G401 (cell line): ENCODE measurements at places on chromosomes 6 and 20.

DNA sequence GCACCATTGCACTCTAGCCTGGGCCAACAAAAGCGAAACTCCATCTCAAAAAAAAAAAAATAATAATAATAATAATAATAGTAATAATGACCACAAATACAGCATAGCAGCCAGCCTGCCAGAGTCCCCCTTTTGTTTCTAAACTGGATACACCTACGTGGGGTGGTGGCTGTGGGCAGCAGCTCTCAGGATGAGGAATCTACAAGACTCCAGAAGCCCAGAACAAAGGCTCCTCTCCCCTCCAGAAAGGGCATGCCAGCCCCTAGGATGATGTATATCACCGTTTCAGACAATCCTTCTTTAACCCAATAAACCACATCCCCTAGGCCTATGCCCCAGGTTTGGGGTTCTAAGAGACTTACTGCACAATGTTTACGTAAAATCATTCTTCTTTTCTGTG, 155.9 kb downstream of the QRSL1 start:
- no peak for DNase-seq

- peak; percentile 39 for DNase-seq
Observed at GRCh38 chr6:42727087-42727611, 4.8 kb upstream of the PRPH2 start.

- no peak for DNase-seq
Observed at GRCh38 chr20:56859801-56860261, 230.7 kb downstream of the TFAP2C start.

GRCh38 chr6:132937466-132937906, 123.1 kb downstream of the RPS12 start:
- DNase-seq: peak; percentile 64

GRCh38 chr20:20548527-20549266, 163.7 kb downstream of the RALGAPA2 start:
- peak; percentile 96 for DNase-seq

- no peak for DNase-seq
Observed at GRCh38 chr20:46583411-46584214, 33.2 kb upstream of the OCSTAMP start.

GRCh38 chr20:61353261-61354000, 101.4 kb downstream of the CDH4 start:
- DNase-seq: no peak

DNA sequence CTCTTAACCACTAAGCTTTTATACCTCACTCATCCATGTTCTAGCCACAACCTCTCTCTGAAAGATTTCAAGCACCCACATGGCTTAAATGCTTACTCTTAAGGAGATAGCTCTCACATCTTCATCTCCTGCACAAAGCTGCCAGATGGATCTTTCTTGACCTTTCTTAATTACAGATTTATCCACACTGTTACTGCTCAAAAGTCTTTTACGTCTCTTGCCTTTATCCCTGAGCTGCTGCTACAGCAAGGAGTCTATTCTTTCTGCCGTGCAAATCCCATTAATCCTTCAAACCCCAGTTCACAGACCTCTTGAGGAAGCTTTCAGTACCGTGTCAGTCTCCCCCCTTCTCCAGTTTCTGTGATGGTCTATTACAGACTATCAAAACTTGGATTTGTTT, 54.6 kb downstream of the B4GALT5 start:
- DNase-seq: no peak

DNA sequence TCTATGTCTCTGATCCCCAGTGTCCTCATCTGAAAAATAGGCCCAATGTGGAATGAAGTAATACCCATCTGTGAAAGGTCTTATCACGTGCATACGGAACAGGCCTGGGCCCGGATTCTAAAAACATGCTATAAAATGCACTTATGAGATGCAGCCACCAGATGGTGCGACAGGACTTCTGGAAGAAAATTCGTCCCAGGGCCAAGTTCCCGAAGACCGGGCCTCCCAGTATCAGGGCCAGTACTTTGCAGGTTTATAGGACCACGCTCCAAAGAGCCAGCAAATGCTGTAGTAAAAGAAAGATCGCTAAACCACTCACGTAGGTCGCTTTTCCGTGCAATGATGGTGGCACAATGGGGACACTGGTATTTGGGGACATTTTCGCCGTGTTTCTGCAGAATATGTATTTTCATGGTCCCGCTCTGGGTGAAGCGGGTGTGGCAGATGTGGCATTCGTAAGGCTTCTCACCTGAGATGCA, 10.6 kb downstream of the CTCFL start:
- peak; percentile 80 for DNase-seq

DNA sequence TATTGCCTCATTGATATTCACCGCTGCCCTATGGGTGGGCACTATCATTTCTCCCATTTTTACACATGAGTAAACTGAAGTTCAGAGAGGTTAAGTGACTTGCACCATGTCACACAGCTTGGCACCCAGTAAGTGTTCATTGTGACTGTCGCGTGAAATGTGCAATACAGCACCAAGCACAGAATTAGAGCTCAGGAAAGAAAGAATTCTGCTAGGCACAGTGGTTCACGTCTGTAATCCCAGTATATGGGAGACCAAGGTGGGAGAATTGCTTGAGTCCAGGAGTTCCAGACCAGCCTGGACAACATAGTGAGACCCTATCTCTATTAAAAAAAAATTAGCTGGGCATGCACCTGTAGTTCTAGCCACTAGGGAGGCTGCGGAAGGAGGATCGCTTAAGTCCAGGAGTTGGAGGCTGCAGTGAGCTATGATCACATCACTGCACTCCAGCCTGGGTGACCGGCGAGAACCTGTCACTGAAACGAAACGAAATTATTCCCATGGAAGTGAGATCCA, 626 bp downstream of the SLC13A3 start:
- DNase-seq: no peak

DNA sequence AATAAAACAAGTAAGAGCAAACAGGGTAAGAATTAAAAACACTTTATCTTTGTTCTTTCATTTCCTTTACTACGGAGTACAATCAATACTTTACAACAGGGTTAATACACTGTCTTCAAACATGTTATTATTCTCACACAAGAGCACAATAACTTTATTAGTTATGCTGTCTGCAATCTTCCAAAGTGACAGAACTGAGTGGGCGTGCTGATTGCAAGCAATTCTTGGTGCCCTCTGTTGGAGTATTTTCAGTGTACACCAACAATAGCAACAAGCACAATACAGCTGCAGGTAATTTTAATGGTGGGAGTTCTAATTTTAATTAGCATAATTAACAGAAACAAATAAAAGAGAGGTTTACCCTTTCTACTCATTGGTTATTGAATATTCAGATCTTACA, 33.9 kb upstream of the PTPRK start:
- DNase-seq: no peak

- DNase-seq: no peak
Observed at GRCh38 chr6:15553736-15554294, 109.0 kb downstream of the DTNBP1 start.

GRCh38 chr6:130032758-130033340, 14.5 kb downstream of the L3MBTL3 start:
- no peak for DNase-seq

GRCh38 chr6:164856138-164856537, 453.3 kb downstream of the C6orf118 start:
- DNase-seq: no peak

GRCh38 chr6:42406306-42407280, 45.1 kb downstream of the TRERF1 start:
- DNase-seq: no peak

GRCh38 chr6:3200682-3201081, 26.8 kb downstream of the TUBB2B start:
- no peak for DNase-seq

- DNase-seq: no peak
Observed at GRCh38 chr6:1438471-1438881, 49.1 kb downstream of the FOXF2 start.

DNA sequence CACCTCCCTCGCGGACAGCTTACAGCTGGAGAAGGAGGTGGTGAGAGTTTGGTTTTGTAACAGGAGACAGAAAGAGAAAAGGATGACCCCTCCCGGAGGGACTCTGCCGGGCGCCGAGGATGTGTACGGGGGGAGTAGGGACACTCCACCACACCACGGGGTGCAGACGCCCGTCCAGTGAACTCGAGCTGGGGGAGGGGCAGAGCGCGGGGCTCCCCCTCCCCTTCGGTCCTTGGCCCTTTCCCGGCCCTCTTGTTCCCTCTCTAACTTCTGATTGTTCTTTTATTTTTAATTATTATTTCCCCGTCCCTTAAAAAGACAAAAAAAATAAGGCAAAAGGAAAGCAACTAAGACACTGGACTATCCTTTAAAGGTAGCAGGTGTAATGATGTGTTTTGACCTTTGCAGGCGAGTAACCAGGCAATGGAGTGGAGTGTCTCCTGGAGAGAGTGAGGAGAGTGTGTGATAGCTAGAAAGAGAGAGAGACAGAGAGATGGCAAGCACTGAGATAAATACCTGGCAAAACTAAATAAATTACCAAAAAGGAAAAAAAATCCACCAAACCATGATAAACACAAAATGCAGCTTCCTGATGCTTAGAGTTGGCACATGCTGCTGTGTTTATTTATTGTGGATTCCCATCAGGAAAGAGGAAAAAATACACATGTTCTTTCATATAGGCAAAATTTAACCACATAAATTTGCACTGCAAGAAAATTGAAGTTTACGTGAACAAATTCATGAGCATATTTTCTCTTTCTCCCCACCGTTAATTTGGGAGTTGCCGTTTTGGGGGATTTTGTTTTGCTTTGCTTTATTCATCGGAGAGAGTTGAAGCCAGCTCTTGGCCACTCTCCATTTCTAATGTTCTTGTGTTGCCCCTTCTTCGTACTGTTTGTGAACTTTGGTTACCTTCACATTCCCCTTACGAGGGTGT, 1.9 kb downstream of the POU3F2 start:
- DNase-seq: no peak

GRCh38 chr6:39416728-39417127, 94.2 kb upstream of the KCNK16 start:
- no peak for DNase-seq

DNA sequence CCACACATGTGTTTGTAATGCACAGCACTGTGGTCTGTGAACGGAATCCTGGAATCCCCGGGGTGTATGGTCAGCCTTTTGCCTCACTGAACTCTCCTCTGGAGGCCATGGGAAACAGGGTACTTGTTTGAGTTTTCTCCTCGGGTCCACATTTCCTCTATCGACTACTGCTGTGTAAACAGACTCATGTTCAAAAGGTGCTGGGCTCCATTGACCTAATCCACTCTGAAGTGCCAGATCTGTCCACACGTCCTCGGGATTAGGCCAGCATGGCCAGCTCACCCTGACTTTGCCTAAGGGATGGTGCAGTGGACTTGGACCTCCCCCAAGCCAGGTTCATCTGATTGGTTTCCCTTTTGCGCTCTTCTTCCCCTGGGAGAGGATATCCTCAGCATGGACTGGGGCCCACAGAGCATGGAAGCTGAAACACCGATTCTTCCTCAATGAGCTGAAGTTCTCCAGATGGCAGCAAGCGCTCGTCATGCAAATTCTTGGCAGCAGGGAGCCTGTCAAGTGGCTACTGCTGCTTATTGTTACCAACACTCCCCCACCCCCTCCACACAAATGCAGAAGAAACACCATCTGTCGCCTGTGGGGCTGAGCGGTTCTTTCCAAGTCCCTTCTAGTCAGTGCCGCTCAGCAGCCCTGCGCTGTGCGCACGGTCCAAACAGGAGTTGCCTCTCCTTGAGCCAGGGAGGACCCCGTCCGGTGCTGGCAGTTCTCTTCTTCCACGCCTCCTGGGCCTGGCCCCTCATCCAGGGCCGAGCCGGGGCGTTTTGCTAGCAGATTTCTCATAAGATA, 292.6 kb upstream of the MARCKS start:
- peak; percentile 99 for DNase-seq

GRCh38 chr20:20452254-20452676, 84.4 kb downstream of the INSM1 start:
- peak; percentile 59 for DNase-seq

DNA sequence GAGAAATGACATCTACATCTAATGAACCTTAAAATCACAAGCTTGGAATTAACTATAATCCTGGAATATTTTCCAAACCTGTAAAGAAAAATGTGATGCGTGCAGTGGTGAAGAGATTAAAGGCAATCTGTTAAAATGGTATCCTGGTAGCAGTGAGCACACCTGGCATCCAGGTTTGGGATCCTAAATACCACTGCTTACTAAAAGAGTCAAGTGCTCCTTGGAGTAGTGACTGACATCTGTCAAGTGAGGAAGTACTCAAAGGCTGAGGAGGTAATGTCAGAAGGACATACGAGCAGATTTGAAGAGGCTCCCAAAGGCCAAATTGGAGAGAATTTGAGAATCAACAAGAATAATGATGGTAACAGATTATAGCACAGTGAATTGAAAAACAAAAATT, 32.8 kb downstream of the PCMT1 start:
- DNase-seq: no peak

- no peak for DNase-seq
Observed at GRCh38 chr6:26349964-26350857, 14.8 kb upstream of the BTN3A2 start.

DNA sequence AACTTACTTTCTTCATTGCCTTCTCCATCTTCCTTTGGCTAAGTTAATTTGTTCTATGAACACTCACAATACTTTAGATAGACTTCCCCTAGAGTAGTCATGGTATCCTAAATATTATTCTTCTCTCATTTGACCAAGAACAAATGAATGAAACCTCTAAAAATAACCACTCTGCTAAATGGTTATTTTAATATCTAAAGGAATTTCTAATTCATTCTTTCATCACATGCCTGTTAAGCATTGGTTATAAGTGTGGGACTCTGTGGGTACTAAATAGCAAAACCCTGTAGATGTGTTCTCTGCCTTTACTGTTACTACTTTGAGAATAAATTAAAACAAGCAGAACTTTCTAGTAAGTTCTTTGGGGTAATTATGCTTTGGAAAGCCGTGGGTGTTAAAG, 138.9 kb downstream of the EYA4 start:
- no peak for DNase-seq

- no peak for DNase-seq
Observed at GRCh38 chr6:160952633-160953281, 38.8 kb upstream of the MAP3K4 start.

DNA sequence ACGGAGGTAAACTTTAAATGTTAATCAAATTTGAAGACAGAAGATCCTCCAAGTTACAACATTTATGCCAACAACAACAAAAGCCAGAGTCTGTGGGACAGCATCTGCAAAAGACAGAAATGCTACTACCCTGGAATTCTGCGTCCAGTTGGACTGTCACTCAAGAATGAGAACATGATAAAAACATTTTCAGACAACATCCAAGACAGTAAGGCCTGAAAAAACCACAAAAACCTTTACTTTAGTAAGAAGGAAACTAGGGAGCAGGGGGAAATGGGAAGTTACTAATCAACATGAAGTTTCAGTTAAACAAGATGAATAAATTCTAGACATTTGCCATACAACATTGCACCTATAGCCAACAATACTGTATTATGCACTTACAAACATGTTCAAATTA, 77.6 kb downstream of the MLIP start:
- DNase-seq: no peak

DNA sequence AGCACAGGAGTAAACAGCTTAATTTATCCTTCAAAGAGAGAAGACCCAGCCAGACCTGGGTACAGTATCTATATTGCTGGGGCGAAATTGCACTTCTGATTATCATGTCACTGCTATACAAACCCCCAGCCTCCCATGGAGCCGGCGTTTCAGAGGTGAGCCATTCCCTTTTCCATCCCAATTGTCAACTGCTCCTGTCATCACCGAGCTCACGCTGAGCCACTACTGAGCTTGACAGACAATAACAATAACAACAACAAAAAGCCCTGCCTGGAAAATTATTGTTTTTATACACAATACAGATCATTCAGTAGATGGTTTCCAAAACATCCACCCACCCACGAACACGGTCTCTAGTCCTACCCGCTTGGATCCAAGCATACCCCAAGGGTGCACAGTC, 129.0 kb upstream of the JARID2 start:
- DNase-seq: no peak
